C1 segment of cervical spinal cord (tissue), 14 donors: ENCODE measurements at places on chromosomes 3 and 15.

GRCh38 chr3:160676547-160677303 lies at the start of gene ARL14:
ARL14 (plus strand) TSS chr3:160677160; CDS start chr3:160677347, 187 bp downstream.
- DNase-seq = no peak

GRCh38 chr3:67804089-67804488 lies 149.7 kb upstream of the SUCLG2 start:
- DNase-seq = no peak

GRCh38 chr15:42732095-42732827 lies 4.7 kb downstream of the CDAN1 start:
- no peak for DNase-seq

- no peak for DNase-seq
Observed at GRCh38 chr15:68444336-68444735, 12.4 kb upstream of the ITGA11 start.

GRCh38 chr3:54349691-54350090 lies 227.3 kb downstream of the CACNA2D3 start:
- DNase-seq = no peak

DNA sequence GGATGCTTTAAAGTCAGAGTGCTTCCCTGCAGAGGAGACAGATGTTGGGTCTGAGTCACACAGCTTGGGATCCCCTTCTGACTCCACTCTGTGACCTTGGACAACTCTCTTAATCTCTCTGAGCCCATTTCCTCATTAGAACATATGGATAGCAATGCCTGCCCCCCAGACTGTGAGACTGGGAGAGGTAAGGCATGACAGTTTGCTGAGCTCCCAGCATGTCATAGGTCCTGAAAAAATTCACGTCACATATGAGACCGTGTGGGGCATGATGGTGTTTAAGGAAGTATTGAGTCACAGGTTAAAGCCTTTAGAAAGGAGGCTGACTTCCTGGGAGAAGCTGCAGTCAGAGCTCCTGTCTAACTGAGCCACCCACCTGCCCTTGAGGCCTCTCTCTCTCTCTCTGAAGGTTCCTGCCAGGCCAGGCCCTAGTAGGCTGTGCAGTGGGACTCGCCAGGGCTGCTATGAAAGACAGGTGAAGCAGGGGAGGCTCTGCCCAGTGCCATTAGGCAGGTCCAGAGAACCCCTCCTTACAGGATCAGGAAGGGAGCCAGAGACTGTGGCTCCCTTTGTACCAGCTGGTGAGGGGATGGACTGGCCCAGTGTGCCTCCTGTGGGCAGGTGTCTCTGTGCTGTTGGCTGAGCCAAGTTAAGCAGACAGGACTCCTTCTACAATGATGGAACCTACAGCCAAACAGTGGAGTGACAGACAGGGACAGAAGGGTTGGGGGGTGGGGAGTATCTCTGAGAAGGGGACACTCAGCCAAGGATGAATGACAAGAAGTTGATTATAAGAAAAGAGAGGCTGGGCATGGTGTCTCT lies 19.5 kb upstream of the DOCK3 start:
- DNase-seq = no peak

DNA sequence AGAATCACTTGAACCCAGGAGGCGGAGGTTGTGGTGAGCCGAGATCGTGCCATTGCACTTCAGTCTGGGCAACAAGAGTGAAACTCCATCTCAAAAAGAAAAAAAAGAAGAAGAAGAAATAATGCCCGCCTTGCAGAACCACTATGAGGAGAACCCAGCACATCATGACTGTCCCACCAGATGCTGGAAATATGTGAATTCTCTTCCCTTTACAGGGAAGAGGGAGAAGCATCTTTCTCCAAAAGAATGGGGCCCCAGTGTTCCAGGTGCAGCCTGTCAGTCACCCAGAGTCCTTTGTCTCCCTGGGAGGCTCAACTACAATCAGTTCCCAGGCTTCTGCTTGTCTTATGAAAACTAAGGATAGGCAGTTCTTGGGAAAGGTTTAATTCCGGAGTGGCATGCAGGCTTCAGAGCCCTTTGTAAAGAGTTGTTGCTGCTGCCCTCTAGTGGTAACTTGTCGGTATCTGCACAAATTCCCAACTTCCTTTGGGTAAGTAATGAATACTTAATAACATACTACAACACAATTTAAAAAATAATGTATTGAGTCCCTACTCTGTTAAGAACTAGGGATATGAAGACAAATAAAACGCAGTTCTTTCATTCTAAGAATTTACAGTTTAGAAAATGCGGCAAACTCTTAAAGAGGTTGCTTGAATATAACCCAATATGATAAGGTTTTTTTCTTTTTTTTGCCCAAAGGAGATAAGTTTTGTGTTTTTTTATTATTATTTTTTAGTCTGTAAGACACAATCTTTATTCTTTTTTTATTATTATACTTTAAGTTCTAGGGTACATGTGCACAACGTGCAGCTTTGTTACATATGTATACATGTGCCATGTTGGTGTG lies 18.6 kb upstream of the TICRR start:
- no peak for DNase-seq

DNA sequence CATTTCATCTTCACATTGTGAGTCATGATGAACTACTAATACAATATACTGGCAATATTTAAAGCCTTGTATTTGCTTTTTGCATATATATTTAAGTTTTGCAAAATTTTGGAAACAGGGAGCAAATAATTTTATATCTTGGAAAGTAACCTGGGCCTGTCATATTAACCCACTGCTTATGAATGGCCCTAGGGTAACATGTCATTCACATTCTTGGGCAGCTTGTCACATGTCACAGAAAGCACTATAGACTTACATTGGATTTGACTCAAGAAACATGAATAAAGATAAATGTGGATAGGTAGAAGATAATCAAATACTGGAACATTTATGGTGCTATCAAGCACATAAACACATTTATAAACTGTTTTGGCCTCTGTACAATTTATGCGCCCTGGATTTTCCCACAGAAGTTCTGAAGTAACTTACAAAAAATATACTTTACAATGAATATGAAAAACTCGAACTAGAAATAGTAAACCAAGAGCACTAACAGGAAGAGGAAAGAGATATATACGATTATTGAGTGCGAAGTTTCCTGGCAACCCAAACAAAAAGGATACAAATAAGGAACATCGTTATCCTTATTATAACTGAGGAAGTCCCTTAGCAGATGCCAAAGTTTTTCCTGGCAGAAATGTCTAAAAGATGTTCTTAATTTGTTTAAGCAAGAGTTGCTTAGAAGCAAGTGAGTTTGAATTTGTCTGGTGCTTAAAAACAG lies 257.2 kb downstream of the RBMS3 start:
- no peak for DNase-seq

DNA sequence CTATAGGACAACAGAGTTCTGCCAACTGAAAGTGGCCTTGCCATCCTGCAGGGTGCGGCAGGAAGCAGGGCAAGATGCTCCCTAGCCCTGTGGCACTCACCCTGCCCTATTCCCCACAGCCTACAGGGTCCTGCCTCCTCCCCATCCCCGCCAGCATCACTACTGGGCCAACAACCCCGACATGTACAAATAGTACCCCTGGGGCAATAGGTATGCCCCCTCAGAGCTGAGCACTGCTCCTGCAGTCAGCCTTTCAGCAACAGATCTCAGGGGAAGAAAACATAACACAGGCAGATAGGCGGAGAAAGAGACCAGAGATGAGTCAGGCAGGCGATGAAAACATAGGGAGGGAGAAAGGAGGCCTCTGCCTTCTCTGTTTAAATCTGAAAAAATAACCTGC lies 74.7 kb downstream of the XXYLT1 start:
- DNase-seq = no peak

GRCh38 chr15:74482661-74483060 lies 21.7 kb upstream of the UBL7 start:
- no peak for DNase-seq

DNA sequence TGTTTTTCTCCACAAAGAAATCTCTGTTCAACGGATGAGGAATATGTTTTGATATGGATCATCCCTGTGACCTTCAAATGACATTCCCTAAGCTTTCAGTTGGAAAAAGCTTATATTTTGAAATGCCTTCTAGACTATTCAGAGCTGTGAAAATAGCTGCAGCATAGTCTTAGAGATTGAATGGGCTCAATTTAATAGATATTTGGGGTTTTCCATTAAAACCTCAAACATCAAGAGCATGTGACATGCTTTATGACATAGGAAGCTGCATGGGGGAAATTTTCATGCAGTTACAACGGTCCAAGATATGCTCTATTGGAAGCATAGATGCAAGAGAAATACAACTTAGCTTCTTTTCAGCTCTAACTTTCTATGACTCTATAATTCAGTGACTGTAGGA lies 102.8 kb downstream of the LSAMP start:
- no peak for DNase-seq

GRCh38 chr3:163916596-163917560 lies 1161.4 kb downstream of the SI start:
- no peak for DNase-seq

DNA sequence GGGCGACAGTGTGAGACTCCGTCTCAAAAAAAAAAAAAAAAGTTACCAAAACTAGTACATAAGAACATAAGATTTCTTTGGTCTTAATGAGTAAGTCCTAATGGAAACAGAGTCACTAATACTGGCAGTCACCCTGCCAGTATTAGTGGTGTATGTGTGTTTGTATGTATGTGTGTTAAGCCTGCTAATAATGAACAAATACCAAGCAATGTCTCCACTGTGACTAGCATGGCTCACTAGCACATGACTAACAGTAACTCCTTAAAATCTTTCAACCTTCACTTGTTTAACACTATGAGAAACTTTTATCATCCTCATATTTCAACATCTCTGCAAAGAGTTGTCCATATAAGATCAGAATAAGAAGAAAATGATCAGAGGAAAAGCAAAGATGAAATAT lies 231.0 kb upstream of the ATP11B start:
- no peak for DNase-seq

GRCh38 chr15:97059281-97059680 lies 728.8 kb downstream of the NR2F2 start:
- DNase-seq = no peak

DNA sequence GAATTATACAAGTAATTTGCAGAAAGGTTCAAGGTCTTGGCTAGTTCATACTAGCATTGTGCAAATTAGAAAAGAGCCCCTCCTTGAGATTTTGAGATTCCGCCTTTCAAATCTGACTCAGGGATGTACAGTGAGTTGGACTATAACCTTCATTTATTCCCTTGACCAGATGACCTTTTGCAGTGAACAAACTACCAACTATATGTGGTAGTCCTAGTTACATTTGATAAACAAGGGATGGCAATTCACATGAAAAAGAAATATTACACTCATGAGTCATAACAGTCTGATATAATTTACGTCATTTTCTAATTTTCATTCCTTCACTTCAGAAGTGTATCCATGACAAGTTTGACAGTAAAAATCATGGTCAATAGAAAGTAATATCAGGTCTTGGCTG lies 860.4 kb downstream of the ROBO1 start:
- no peak for DNase-seq

DNA sequence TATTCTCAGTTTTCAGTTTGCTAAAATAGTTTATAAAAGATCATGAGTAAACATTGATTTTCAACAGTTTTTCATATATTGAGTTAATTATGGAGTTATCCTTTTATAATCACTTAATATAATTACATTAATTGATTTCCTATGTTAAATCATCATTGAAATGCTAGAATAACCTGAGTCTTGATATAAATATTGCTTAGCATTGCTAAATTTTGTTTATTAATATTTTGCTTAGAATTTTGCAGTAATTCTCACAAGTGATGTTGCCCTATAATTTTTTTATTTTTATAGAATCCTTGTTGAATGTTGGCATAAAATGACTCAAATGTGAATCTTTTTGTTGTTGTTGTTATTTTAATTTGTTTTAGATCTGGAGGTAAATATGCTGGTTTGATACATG lies 654.2 kb downstream of the OTOL1 start:
- no peak for DNase-seq

GRCh38 chr15:39497016-39497758 lies 83.7 kb upstream of the THBS1 start:
- DNase-seq = no peak

- peak; percentile 3 for DNase-seq
Observed at GRCh38 chr3:38247366-38248035, 18.1 kb upstream of the SLC22A13 start.

GRCh38 chr3:52218026-52218425 lies 7.4 kb downstream of the TLR9 start:
- DNase-seq = no peak

DNA sequence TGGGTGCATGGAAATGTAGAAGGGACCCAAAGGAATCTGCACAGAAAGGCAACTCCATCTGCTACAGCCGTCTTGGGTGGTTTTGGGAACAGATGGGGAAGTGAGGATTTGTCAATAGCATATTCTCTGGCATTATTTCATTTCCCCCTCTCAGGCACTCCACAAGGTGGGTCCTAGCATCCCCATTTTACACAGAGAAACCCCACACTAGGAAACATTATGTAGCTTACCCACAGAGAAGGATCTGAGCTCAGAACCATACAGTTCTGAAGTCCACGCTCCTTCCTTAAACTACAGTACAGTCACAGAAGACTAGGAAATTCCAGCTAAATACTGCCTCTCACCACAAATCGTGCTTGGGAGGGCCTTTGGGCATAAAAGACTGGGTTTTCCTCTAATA lies 61.2 kb upstream of the CTNNB1 start:
- DNase-seq = no peak

- DNase-seq = no peak
Observed at GRCh38 chr3:87367736-87368135, 91.4 kb upstream of the POU1F1 start.

- no peak for DNase-seq
Observed at GRCh38 chr15:76512971-76513370, 176.4 kb downstream of the ISL2 start.

DNA sequence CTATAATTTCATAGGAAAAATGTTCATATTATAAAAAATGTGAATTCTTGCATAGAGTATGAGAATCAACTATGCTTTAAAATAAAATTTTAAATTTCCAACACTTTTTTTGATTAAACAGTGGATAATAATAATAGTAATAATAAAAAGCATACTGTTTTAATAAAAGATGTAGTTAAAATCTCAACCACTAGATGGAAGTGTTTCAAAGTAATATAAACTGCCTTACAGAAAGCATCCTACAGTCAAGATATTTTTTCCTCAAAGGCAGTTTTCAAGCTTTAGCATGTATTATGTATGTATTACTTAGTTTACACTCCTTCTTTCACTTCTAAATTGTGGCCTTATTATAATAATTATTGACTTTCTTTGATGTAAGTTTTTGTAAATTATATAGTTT lies 217.5 kb downstream of the CHL1 start:
- no peak for DNase-seq

DNA sequence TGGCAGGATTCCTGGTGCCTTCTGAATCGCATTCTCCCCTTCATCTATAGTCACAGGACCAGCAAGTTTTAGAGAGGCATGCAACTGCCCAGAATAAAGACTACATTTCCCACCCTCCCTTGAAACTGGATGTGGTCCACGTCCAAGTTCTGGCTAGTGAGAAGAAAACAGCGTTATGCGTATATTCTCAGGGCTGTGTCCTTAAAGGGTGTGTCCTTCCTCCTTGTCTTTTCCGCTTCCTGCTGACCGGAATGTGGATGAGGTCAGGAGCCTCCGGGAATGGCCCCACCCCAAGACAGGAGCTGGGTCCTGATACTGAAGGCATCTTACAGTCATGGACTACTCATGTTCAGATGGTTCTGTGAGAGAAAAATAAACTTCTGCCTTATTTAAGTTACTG lies 20.2 kb downstream of the CHST2 start:
- no peak for DNase-seq
